ENCODE measurements at places on chromosomes 3 and 15.

DNA sequence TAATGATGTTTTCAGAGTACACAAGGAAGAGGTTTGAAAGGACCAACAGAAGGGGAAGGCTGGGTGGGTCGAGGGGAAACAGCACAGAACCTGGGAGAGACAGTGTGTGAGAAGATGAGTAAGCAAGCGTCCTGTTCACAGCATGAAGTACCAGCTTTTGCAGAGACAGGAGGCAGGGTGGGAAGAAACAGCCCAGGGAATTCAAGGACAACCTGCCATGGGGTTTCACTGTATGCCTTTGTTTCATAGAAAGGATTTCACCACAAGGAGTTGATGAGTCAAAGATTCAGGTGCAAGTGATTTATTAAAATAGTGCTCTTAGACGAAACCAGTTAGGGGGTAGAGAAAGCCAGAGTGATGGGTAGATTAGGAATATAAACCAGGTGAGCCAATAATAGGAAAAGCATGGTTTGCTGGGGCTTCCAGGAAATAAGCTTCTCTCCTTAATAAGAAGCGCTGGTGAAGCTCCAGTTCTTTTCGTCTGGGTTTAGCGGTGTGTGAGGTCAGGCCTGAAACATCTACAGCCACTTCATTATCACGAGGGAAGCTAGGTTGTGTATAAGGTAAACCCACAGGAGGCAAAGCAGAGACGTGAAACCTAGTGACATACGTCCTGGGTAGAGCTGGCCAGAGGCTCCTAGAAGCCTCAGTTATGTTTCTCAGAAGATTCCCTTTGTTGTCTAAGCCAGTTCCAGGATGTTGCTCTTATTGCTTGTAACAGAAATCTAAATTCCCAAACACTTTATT, 3.9 kb downstream of the HHLA2 start:
- DNase-seq: no peak

DNA sequence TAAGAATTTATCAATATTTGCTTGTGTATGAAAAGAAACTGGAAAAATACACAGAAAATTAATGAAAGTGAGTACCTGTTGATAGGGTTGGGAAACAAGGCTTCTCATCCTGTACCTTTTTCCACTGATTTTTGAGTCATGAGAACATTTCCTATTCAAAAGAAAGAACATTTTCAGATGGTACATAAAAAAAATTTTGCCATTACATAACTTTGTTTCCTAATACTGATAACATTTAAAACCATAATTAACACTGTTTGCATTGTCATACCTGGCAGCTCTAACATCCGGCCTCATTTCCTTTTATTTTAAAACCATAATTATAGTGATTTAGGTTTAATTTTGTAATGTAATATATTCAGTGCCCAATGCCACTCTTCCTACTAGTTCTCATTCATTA, 11.7 kb downstream of the NKTR start:
- DNase-seq: no peak

- no peak for DNase-seq
Observed at GRCh38 chr3:185586686-185587039, 568 bp downstream of the SENP2 start.

DNA sequence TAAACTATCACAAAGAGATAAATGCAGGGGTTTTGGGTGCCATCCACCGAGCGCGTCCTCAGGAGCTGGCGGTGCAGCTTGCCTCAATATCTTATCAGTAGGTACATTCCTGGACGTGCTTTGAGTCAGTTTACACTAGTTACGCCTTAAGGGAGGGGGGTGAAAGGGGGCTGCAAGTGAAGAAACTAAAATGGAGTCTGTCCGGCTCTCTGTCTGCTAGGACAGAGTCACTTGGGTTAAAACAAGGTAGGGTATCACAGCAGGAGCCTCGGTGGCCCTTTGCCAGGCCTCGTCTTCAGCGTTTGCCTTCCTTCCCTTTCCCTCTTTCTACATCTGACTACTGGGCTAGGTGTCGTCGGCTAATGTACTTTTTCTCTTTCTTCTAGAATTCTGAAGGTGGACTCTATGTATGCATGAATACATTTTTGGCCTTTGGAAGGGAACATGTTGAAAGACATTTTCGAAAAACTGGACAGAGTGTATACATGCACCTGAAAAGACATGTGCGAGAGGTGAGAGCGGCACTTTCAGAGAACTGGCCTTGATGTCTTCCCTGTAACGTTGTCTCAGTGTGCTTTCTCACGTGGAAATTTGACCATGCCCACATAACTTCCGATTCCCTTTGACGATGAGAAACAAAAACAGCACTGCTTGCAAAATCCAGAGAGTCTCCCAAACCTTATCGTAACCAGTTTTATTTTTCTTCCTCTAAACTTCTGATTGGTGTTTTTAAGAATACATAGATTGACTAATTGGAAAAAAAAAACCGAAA, 28.8 kb downstream of the USP13 start:
- no peak for DNase-seq

- DNase-seq: no peak
Observed at GRCh38 chr3:64880916-64881315, 193.1 kb upstream of the ADAMTS9 start.

DNA sequence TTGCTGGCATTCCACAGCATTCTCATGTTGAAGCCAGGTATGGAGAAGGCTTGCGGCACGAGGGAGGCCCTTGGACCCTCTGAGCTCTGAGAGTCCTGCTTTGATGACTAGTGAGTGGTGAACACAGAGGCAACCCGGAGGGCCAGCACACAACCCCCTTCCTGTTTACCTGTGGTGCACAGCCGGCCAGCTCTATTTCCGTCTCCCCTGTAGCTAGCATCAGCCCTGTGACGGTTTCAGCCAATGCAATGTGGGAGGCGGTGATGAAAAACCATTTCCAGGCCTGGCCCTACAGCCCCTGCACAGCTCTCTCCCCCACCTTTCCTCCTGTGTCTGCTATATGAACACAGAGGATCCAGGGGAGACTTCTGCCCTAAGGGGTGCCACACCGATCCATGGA, 76.8 kb upstream of the KLHL25 start:
- no peak for DNase-seq

DNA sequence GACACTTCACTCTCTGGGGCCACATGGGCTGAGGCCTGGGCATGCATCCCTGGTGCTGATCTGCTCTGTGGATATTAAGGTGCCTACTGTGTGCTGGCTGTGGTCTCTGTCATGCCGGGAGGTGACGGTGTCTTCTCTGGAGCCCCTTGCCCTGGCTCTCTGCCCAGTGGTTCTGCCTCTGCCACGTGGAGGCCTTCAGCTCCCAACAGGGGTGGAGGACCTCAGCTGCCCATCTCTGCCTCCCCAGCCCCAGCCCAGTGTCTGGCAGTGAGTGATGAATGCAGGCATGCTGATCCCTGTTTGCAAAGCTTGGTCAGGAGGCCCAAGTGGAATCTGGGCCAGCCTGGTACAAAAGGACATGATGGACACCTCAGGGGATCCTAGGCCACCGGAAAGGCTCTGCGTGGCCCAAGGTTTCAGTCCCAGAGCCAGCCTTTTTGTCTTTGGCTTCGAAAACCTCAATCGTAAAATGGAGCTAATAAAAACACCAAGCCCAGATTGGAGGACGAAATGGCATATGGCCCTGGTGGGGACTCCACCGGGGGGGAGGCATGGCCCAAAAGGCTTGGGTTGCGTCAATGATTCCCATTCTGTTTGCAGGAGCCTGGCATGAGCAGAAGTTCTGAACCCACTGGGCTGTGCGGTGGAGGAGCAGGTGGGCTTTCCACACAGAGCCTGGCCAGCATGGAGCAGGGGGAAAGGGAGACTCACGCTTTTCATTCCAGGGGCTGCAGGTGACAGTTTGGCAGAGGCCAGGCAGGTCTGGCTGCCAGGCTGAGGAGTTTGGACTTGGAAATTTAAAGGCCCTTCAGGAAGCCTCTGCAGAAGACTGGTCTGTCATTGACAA, 54.7 kb upstream of the KLF13 start:
- no peak for DNase-seq

DNA sequence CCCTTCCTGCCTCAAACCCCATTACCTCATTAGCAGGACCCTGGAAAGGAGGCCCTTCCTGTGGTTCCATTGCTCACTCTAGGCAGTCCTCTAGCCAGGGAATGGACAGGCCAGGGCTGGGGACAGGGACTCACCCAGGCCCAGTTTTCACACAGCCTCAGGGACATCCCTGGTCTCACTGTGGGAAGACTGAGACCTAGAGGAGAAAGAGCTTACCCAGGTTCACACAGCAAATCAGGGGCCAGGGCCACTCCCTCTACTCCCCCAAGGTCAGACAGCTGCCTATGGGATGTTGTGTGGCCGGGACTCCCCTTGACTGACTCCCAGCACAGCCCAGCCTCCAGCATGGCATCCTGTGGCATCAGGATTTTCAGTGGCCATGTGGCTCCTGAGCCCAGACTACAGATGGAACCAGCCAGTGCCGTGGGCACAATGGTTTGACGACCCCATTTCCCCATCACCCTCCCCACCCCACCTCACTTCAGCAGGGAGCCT, 49.3 kb downstream of the ADAMTS7 start:
- no peak for DNase-seq

- no peak for DNase-seq
Observed at GRCh38 chr3:117606866-117607265, 897.3 kb downstream of the TUSC7 start.

DNA sequence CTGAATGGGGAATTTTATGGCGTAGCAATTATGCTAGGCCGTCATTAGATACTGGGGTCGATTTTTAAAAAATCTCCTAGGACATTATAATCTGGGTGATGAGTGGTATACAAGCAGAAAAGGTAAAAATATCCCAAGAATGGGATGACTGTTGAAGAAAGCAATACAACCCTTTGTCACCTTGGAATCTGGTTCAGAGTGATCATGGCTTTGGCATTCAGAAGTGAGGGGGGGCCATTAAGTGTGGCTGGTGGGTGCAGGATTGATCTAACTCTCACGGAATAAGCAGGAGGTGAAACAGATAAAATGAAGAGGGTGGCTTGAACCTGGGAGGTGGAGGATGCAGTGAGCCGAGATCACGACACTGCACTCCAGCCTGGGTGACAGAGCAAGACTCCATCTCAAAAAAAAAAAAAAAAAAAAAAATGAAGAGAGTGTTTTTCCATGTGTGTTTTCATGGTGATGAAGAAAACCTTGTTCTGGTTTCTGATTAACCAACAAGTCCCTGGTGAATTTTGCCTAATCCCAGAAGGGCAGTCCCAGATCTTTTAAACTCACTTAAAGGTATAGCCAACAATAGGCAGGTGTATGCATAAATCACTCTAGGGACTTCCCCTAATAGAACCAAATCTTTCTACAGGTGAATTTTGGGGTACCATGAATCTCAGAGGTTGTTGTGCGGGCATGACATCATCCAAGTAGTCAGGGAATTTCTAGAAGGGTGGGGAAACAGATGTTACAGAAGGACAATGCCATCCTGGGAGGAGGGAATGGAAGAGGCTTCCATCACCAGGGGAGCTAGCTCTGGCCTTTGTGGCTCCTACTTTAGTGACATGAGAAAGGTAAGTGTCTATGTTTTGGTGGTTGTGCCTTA, 3.1 kb upstream of the RAD54L2 start:
- no peak for DNase-seq

GRCh38 chr3:8341821-8342247, 159.8 kb upstream of the LMCD1 start:
- no peak for DNase-seq

DNA sequence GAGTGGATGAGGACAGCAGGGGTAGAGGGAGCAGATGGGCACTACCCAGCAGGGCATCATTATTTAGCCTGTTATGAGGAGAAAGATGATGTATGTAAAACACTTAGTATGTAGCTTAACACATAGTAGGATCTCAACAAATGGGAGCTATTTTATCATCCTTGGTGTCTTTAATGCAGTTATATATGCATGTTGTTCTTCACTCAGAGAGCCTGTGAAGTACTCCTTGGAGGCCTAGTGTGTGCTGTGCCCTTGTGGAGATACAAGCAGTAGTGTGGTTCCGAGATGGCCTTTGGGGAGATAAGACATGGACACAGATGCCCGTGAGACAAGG, 124.2 kb downstream of the LIPC start:
- DNase-seq: no peak

DNA sequence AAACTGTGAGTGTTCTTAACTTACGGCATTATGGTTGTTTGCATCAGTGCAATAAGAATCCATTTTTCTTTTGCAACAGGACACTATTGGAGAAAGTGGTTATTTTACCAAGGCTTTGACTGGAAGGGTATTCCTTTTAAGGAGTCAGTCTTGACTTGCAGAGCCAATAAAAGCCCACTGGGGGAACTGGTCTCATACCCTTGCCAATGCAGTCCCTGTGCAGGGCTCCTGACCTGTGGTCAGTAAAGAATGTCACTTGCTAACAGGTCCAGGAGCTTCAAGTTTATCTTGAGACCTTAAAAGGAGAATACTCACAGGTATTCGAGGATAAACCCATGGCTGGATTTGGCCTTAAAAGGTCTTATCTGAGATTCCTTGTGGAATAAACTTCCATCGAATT, 227.8 kb upstream of the GBE1 start:
- DNase-seq: no peak

GRCh38 chr15:73822998-73823397, 50.4 kb upstream of the TBC1D21 start:
- DNase-seq: no peak

GRCh38 chr15:92667287-92667904, 11.8 kb upstream of the FAM174B start:
- DNase-seq: no peak

- no peak for DNase-seq
Observed at GRCh38 chr3:143326983-143327778, 207.6 kb downstream of the CHST2 start.

DNA sequence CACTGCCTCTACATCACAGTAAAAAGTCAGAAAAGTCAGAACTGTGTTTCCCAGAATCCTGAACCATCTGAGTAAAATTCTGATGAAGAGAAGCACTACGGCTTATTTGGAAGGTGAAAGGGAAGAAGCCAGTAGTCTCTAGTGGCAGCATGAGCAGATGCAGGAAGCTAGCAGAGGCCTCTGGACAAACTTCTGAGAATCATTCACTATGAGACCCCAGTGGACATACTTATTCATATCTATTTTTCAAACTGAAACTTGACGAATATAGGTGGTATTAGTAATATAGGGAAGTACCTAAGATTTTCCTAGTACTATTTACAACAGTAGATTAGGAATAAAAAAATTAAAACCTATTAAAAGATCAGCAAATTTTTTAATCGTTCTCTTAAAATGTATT, 272.8 kb upstream of the TTC14 start:
- DNase-seq: no peak

DNA sequence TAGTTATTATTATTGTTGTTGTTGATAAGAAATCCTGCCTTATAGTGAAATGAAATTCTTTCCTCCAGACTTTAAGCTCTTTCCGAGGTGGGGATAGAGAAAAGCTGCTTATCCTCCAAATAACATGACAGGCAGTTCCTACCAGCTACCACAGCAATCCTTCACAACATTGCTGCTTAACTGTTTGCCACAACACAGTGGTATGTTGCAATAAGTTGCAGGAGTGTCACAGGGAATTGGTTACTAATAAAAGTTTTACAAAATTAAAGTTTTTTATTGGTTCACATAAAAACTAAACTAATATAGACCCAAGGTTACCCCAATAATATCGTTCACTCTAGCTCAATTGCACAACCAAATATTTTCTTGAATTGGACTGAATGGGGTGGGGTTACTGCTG, 57.4 kb upstream of the ICE2 start:
- DNase-seq: no peak

- DNase-seq: no peak
Observed at GRCh38 chr3:69368129-69368741, 17.7 kb downstream of the FRMD4B start.

Measured in SW 1271 (cell line).